Mesenchymal stem cell (in vitro differentiated cells and primary cell): ENCODE measurements at places on chromosomes 5 and 9.

DNA sequence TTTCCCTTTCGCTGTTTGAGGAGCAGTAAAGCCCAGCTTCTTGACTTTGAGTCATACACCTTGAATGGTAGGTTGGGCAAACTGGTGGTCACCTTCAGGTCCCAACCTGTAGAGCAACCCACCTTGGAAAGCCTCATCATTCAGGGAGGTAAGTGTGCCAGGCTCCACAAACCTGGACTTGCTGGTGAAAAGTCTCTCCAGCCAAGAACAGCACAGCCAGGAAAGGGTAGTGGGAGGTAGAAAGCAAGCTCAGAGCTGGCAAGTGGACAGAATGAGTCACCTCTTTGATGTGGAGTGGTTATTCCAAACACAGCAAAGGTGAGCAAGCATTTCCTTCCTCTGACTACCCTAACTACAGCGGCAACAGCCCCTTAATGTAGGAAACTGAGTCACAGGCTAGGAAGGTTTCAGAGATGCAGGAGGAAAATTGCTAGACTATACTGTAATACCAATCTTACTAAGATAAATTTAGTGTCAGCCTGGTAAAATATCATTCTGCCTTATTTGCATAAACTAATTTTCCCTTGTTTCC is 117.5 kb upstream of the MTAP start:
- DNase-seq: peak; percentile 43

DNA sequence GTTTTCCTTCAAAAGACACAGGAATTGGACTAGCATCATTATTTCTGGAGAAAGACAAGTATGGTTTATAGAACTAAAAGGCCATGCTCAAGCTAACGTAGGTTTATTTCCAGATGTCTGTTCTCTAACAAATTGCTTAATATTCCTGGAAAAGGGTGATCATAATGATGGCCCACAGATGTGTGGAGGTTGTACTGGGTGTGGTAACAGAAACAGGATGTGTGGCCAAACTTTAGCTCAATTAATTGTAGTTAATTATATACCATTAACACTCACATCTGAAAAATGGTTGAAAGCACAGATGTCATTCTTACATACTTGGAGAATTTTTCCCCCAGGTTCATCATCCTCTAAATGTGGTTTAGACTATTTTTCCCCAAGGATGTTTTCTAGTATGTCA is 292.7 kb upstream of the RASA1 start:
- DNase-seq: peak; percentile 25

DNA sequence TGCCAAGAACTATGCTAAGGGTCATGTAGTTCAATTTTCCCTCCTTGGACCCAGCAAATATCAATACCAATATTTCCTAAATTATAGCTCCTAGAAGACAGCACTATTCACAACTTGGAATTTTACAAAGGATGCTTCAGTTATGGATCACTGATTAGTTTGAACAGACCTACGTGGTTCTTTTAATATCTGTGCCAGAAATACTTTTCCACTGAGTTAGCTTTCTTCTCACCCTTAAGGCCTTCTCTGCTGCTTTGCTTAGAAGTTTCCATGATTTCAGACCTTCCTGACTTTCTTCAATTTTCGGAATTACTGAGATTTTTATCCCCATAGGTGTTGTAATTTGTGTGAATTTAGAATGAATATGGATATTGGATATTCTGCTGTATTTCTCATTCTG is 380.4 kb downstream of the PSAT1 start:
- DNase-seq: no peak

GRCh38 chr5:172868924-172869591 is 35.0 kb downstream of the ERGIC1 start:
- peak; percentile 95 for DNase-seq

DNA sequence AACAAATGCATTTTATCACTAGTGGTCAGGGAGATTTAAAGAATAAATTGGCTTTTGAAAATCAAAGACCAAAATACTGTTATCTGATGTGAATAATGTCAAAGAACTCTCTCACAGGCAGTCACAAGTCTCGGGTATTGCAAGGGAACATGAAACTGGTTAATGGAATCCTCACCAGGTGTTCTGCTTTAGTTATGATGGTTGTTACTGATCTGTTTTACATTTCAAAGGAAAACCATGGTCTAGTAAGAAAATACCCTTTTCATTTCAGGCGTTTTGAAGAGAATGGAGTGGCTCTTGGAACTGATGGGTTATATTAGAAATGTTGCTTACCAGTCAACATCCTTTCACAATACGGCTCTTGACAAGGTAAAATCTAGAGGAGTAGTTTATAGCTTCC is 43.4 kb downstream of the HACD4 start:
- no peak for DNase-seq

DNA sequence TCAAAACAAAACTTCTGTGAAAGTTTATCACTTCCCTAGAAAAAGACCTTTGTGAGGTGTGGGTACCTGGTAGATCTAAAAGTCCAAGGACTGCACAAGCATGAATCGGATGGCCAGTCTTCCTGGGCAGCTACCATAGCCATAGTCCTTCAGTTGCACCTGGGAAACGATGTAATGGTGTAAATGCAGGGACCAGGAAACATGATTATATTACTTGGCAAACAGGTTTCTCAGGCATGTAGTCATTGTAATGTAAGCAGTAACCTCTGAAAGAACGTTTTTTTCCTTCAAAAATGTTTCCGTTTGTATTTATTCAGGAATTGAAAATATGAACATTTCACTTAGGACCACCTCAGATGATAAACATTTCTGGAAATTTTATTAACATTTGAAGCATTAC is 433.4 kb downstream of the DTWD2 start:
- DNase-seq: no peak

DNA sequence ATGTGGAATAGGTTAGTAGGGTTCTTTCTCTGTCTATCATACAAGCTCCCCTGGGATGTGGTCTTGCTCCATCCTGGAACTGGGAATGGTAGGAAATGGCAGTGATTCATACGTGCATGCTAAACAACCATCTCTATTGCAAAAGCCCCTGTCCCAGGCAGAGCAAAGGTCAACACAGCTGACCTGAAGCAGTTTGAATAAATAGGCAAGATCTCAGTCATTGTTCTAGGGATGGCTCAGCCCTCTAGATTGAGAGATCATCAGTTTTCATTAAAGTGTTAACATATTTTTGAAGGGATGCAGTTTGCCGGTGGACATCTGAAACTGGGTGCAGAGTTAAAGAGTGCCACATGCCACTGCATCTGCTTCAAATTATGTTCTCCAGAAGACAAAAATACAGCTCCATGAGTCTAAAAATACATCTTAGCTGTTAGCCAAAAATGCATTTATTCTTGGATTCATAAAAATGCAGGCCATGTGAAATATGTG is 224.1 kb downstream of the ESM1 start:
- peak; percentile 94 for DNase-seq

- no peak for DNase-seq
These were observed 147.4 kb upstream of the FTMT start for GRCh38 chr5:121704291-121704690.

DNA sequence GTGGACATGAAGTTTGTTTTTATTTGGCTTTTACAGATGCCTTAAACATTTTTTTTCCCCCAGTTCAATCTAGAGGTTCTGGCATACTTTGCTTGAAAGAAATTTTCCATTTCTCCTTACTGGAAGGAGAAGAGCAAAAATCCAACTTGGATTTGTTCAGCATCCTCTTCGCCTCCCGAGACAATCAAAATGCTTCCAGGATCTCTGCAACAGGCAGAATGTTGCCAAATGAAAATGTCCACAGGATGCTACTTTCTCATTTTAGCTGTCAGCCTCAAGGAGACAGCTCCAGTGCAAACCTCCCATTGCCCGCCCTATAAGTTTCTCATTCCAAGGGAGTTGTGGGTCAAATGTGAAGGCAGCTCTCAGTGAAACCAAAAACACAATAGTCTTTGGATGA is 1972.1 kb downstream of the MAT2B start:
- no peak for DNase-seq

DNA sequence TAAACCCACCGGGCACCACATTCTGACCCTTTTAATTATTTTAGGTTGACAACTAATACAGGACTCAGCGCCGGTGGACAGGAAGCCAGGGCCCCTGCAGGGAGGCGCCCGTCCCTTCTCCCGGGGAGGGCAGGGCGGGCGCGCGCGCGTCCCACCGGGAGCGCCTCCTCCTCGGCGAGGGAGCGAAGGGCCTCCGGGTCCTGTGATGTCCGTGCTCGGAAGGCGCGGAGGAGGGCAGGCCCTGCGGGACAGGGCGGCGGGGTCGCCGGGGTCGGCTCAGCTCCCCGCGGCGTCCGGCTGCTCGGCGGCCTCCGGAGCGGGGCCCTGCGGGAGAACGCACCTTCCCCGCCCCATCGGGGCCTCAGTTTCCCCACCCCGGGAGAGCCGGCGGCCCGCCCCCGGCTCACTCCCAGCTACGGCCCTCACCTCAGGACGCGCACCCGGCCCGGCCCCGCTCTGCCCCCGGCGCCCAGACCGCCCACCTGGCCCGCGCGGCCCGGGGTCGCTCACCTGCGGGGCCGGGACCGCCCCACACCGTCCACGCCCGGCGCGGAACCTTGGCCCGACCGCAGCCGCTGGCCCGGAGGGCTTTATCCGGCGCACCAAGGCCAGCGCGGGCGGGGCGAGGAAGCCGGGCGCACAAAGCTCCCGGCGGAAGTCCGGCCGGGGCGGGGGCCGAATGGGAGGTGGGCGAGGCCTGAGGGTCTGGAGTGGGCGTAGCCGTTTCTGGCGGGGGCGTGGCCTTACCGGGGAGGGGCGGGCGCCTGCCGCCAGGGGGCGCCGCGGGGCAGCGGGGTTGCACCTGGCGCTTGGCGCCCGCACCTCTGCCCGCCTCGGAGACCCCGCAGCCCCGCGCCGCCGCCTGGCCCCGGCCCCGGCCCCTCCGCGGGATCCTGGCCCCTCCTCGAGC is at the start of the genes EXD3 and NOXA1:
EXD3 (minus strand) TSS at position 559 of the 910 bp plus-strand sequence. CDS start 27,805 bp downstream, outside the sequence.
NOXA1 (plus strand) TSS at position 790 of the 910 bp plus-strand sequence. CDS start 137 bp downstream, outside the sequence.
- DNase-seq: peak; percentile 88

- DNase-seq: no peak
These were observed 131.3 kb downstream of the PDZD2 start for GRCh38 chr5:31770132-31770720.

GRCh38 chr5:74056789-74057164 is 430.8 kb downstream of the ARHGEF28 start:
- DNase-seq: peak; percentile 22

GRCh38 chr9:70261131-70261870 is 2.5 kb downstream of the SMC5 start:
- DNase-seq: no peak

GRCh38 chr9:2583308-2584013 is 38.1 kb upstream of the VLDLR start:
- no peak for DNase-seq
